Foreskin keratinocyte (primary cell): ENCODE measurements at places on chromosomes 12 and 14. TPM values are rescaled to one million over a fixed set of nuclear protein-coding genes. Genes with fewer than 3 reads are reported as not detected.

- DNase-seq: peak; percentile 100
Measured at GRCh38 chr14:64060648-64061096, 207.9 kb downstream of the SYNE2 start.

MYF5 gene
- not detected in 2 replicates for total RNA-seq

GRCh38 chr12:130169256-130169655 lies 7.0 kb downstream of the FZD10 start:
- no peak for DNase-seq

DNA sequence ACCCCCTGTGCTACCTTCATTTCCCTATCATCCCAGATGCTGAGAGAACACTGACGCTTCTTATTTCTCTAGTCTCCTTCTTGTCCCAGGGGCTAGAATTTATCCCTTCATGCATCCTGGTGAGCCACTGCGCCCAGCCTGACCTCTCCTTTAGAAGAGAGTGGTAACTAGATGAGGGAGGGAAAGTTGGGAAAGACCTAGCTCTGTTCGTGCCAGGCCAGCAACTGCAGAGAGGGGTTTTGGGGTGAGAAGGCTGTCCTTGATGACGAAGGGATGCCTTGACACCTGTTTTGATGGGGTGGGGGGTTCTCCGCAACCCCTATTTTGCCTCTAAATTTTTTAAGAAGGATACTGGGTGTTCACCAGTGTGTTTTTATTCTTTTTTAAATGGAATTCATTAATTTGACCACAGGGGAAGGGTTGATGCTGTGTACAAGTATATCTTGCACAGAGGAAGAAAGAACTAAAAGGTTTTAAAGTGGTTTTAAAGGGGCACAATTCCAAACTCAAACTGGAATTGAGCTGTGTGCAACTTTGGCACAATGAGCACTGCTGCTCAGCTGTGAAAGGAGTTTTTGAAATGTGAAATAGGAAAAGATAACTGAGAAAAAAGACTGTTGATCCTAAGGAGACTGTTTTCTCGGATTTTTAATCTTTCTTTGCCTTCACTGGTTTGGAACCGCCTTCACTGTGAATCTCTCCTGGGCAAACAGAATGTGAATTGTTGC lies 7.0 kb upstream of the MMP19 start:
- DNase-seq: no peak

TMEM52B gene
- total RNA-seq: not detected in 2 replicates

GRCh38 chr12:62581288-62582064 lies 114.8 kb downstream of the MON2 start:
- peak; percentile 33 for DNase-seq

NAV3 gene
- 28.5 and 41.8 TPM in 2 replicates for total RNA-seq

GRCh38 chr12:75646329-75647210 lies 135.2 kb upstream of the KRR1 start:
- DNase-seq: no peak

- peak; percentile 54 for DNase-seq
Measured at GRCh38 chr12:13163868-13164635, 32.5 kb upstream of the EMP1 start.

TFCP2 gene
- total RNA-seq: 19.4 and 19.9 TPM in 2 replicates

DNA sequence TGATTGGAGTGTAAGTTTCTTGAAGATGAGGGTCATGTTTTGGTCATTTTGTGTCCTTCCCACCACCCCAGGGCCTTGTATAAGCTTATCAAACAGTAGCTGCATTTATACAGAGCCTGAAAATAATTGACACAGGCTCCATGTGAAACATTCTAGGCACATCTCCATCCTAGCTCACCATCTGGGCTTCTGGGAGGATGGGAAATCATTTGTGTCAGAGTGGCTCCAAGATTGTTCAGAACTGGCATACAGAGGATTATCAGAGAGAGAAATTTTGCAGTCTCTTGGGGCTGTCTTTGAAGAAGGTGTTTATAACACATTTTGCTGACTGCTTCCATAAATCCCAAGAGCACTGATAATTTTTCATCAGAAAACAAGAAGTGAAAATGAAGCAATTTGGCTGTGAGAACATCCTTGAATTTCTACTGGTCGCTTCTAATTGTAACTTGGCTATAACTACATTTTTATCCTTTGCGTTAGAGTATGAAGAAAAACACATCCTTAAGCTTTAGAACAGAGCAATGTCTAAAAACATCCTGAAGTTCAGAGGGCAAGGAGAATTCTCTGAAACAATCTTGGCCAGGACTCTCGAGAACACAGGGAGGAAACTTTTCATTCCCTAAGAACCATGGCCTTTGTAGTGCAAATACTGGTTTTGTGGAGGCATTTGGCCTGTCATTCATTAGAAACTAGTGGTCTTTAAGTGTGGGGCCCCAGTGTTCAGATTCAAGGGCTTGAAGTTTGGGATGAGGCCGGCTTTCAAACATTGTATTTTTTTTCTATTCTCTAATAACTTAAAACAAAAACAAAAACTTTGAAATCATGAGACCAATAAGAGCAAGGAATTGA lies 151.1 kb downstream of the DACT1 start:
- no peak for DNase-seq

RASAL1 gene
- 0.07 TPM in 1 of 2 replicates, not detected in the other for total RNA-seq

PTPRQ gene
- not detected in 2 replicates for total RNA-seq

FIGNL2 gene
- 0.03 TPM in 1 of 2 replicates, not detected in the other for total RNA-seq

GRCh38 chr12:4645023-4645422 lies 3.8 kb downstream of the AKAP3 start:
- DNase-seq: no peak

IL23A gene
- total RNA-seq: 5.0 and 7.3 TPM in 2 replicates

B4GALNT3 gene
- total RNA-seq: 7.3 and 7.7 TPM in 2 replicates

DNA sequence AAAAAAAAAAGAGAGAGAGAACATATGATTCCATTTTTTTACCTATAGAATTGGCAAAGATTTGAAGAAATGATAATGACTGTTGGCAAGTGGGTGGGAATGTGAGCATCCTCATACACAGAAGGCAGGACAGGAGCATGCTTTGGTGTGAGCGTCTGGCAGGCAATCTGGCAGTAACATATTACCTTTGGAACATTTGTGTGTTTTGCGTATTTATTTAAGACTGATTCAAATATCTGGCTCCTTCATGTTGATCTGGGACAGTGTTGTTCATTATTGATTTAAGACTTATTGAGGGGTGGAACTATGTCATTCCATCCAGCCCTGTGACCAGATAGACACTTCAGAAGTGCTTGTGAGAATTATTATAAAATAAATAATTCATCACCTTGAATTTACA lies 53.1 kb downstream of the PPP1R36 start:
- DNase-seq: no peak

GRCh38 chr14:23164250-23164649 lies 19.2 kb downstream of the SLC7A8 start:
- no peak for DNase-seq

DNA sequence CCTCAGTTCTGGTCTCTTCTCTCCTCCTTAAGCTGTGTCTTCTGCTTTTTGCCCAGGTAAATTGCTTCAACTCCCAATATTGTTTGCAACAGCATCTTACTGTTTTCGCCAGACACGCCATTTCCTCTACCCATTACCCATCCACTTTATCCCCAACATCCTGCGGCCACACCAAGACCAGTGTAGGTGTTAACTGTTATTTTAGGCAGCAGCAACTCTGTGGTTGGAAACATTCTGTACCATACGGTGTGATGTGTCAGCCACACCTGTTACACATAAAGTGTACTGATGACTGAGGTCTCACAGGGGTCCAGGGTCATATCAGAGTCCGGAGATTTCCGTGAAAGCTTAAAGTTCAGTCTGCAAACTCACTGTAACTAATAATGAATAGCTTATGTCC lies 21.8 kb upstream of the KLRD1 start:
- no peak for DNase-seq

- DNase-seq: no peak
Measured at GRCh38 chr14:54877703-54878021, 25.0 kb downstream of the GCH1 start.

KCNH5 gene
- not detected in 2 replicates for total RNA-seq

FAM186B gene
- 0.32 and 0.37 TPM in 2 replicates for total RNA-seq

HCAR2 gene
- total RNA-seq: 2.2 TPM in 2 replicates

SERPINA12 gene
- total RNA-seq: not detected in 2 replicates

GRCh38 chr14:60353420-60353819 lies 104.4 kb downstream of the PPM1A start:
- no peak for DNase-seq

MTRFR gene
- total RNA-seq: 15.8 and 17.4 TPM in 2 replicates

DEGS2 gene
- total RNA-seq: 0.07 TPM in 1 of 2 replicates, not detected in the other

- DNase-seq: no peak
Measured at GRCh38 chr14:29553427-29553826, 374.2 kb downstream of the PRKD1 start.

DNA sequence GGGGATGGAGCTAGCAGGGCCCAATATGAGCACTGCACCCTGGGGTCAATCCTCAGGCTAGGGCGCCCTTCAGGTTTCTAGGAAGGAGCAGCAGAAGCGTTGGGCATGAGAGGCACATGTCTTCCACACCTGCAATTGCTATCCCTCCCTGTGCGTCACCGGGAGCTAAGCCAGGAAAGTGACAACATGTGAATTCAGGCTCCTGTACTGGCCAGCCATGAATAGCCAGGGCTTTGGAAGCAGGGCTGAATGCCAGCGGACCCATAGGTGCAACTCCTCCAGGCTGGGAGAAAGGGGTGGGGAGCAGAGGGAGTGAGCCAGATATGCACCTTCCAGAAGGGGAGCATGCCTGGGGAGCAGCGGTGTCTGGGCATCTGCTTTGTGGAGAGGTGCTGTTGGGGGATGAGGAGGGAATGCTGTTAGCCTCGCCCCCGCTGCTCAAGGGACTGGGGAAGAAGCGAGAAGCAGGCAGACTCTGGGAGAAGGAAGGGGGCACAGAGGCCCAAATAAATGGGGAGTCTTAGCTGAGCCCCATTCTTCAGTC lies 6.1 kb downstream of the HOXC5 start:
- DNase-seq: peak; percentile 59

DNA sequence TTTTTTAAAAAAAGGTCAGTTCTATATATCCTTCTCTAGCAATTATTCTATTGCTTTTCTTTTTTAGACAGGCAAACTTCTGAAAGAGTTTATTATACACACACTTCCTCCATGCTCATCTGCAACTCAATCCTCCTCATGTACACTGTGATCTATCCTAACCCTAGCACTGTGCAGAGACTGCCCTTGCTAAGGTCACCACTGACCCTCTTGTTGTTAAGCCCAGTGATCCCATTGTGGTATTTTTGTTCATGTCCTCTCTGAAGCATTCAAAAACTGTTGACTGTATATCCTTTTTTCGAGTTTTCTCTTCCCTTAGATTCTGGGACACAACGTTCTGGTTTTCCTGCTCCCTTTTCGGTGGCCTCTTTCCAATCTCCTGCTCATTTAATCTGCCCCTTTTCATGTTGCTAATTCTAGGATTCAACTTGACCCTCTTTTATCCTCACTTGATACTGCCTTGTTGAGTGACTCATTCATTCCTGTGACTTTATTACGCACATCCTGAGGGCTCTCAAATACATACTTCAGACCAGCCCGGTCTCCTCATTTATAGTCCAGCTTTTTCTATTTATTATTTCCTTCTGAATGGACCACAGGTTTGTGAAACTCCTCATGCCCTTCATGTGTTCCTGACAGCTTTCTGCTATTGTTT lies 53.9 kb upstream of the PTPRB start:
- no peak for DNase-seq

DNA sequence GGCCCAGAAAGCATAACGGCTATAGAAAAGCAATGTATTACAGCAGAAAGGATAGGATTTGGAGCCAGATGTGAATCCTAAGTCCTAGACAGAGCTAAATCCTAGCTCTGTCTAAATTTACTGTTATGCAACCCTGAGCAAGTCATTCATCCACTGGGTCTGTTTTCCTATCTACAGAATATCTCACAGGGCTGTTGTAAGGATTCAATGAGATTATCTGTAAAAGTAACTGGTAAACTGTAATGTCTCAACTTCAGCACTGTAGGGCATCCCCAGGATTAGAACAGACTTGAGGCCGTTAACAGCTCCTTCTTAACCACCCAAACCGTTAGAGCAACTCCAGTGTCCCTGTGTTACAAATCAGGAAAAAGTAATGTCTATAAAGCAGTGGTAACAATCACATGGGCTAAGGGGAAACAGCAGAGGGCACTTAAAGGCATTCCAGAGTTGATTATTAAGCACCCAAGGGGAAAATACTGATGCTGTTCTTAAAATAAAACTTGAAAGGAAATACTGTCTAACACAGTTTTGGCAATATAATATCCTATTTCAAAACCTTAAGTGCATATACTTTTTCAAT lies 10.1 kb downstream of the GMFB start:
- DNase-seq: no peak

TDRD9 gene
- 0.35 and 1.6 TPM in 2 replicates for total RNA-seq

TAS2R8 gene
- total RNA-seq: not detected in 2 replicates

- no peak for DNase-seq
Measured at GRCh38 chr12:49894751-49895148, 8.9 kb downstream of the FAIM2 start.

DNA sequence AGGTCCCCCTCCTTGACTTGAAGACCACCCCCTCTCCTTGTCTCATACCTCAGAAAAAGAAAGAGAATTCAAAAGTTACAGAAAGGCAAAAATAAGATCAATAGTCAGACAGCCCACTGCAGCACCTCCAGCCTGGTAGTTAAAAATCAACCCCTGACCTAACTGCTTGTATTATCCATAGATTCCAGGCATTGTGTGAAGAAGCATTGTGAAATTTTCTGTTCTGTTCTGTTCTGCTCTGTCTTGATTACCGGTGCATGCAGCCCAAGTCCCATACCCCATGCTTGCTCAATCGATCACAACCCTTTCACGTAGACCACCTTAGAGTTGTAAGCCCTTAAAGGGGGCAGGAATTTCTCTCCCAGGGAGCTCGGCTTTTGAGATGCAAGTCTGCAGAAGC lies 5.8 kb upstream of the DHRS7 start:
- DNase-seq: no peak

GRCh38 chr12:116968986-116969385 lies 58.2 kb downstream of the FBXW8 start:
- no peak for DNase-seq

ALDH1L2 gene
- 6.8 and 17.5 TPM in 2 replicates for total RNA-seq

SSTR1 gene
- total RNA-seq: not detected in 2 replicates
